ENCODE measurements at places on chromosomes 16 and 17. TPM values are rescaled to one million over a fixed set of nuclear protein-coding genes. Genes with fewer than 3 reads are reported as not detected.
A peak's percentile ranks its signal among the peaks of the same experiment; 100 is the strongest.

- no peak for DNase-seq
These were observed 12.1 kb upstream of the NLK start for GRCh38 chr17:28030386-28030785.

- DNase-seq = peak; percentile 75
These were observed 39.6 kb upstream of the MEOX1 start for GRCh38 chr17:43701318-43701743.

DNA sequence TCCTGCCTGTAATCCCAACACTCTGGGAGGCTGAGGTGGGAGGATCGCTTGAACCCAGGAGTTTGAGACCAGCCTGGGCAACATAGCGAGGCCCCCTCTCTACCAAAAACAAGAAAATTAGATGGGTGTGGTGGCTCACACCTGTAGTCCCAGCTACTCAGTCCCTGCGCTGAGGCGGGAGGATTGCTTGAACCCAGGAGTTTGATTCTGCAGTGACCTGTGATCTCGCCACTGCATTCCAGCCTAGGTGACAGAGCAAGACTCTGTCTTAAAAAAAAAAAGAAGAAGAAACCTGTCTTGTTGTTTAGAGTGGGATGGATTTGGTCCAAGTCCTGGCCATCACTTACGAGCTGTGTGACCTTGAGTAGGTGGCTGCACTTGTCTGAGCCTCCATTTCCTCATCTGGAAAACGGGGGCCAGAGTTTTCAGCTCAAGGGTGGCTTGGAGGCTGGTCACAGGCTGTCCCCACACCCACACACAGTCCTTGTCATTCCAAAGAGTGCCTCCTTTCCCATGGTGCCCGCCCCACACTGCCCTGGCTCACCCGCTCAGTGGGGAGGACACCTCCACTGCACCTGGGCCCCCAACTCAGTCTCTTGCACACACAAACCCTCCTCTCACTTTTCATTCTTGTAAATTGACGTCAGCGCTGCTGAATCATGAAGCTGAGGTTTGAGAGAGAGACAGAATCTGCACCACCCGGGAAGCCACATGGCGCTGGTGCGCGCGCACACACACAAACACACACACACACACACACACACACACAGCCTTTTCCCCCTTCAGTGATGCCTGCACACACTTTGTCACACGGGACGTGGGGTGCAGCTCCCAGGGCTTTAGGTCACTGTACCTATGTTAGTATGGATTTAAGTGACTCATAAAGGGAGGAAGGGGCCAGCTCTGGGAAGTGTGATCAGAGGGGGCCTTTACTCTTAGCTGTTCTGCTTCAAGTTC, 4.2 kb downstream of the SOCS1 start:
- DNase-seq = peak; percentile 88

DNA sequence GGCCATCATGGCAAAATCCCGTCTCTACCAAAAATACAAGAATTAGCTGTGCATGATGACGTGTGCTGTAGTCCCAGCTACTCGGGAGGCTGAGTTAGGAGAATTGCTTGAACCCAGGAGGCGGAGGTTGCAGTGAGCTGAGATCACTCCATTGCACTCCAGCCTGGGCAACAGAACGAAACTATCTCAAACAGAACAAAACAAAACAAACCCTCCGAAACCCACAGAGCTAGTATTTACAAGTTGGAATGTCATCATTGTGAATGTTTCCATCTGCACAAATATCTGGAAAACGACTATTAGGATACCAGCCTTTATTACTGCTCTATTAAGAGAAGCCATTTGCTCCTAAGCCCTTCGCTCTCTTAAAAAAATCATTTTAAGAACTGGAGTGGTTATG, 26.0 kb downstream of the SMARCE1 start:
- DNase-seq = no peak

DNA sequence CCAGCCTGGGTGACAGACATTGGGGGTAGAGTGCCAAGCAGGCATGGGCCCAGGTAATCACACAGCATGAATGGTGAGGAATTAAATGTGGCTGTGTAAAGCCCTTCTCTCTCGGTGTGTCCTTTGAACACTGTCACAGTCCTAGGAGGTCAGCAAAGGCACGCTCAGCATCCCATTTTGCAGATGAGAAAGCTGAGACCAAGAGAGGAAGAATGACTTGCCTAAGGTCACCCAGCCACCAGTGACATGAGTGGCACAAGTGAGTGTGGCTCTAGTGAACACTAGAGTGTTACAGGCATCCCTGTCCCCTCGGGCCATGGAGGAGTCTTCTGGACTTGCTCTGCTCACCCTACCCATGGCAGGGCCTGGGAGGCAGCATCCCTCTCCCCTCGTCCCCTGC, 10.7 kb downstream of the CTF1 start:
- DNase-seq = no peak

GRCh38 chr17:73851921-73852320, 207.7 kb upstream of the SDK2 start:
- no peak for DNase-seq

DNA sequence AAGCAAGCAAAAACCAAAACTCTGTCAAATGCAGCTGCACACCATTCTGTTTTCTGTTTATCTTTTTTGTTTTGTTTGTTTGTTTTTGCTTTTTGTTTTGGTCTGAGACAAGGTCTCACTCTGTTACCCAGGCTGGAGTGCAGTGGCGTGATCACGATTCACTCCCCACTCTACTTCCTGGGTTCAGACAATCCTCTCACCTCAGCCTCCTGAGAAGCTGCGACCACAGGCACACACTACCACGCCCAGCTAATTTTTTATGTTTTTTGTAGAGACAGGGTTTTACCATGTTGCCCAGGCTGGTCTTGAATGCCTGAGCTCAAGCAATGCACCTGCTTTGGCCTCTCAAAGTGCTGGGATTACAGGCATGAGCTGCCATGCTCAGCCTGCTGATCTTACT, 19.3 kb upstream of the SLFN13 start:
- DNase-seq = no peak

DNA sequence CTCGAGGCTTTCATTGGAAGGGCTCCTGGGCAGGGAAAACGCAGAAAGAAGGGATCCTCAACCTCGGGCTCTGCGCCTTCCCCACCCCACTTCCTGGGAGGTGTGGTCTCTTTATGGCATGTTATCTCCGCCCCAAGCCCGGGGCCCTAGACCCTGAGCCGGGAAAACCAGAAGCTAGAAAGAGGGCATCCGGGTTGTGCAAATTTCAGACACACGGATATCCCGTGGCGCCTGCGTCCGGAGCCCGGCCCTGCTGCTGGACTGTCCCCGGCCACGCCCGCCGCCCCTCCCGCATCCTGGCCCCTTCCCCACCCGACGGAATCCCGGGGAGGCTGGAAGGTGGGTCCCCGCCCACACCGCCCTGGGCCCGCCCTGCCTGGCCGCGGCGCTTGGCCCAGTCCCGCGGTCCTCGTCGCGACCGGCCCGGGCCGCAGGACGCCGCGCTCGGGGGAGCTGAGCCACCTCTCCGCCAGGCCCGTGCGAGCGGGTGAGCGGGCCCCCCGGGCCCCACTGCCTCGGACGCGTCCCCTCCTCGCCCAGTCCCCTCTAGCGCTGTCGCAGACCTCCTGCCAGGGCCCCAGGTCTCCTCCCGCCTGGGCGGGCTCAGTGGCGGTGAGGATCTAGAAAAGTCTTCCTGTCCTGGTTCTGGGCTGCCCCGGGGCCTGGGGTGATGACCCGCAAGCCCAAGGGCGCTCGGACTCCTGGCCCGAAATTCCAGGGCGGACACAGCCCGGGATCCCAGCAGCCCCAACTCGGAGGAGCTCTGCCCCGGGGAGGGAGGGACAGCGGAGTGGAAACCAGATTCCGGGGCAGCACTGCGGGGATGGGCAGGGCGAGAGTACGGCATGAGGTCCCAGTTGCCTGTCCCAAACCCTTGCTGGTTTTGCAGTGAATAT, at the start of gene SLC16A5:
TSS of gene SLC16A5 (plus strand) at position 397 of the 896 bp plus-strand sequence. CDS start 5,683 bp downstream, outside the sequence.
- peak; percentile 62 for DNase-seq

GRCh38 chr17:44970136-44970741, 2.1 kb upstream of the C1QL1 start:
- peak; percentile 41 for DNase-seq

The CCL11 gene
- total RNA-seq = not detected

The SULT1A2 gene
- total RNA-seq = 1.2 TPM

The NAGS gene
- total RNA-seq = 1.4 TPM

The RAB26 gene
- 0.82 TPM for total RNA-seq

The KRT25 gene
- total RNA-seq = not detected

The KLHL36 gene
- 69.5 TPM for total RNA-seq

The USP36 gene
- total RNA-seq = 124 TPM

The SLC26A11 gene
- total RNA-seq = 28.8 TPM

The AXIN2 gene
- total RNA-seq = 6.9 TPM

The TMEM100 gene
- total RNA-seq = not detected

The BRICD5 gene
- 14.4 TPM for total RNA-seq

Measured in activated T-cell treated with anti-CD3 and anti-CD28 coated beads, Interleukin-2, amount 50 U/mL, for 72 hours (primary cell).